Muscle of back (tissue), 13 donors: ENCODE measurements at places on chromosomes 5 and 9. TPM values are rescaled to one million over a fixed set of nuclear protein-coding genes. Genes with fewer than 3 reads are reported as not detected.

CMBL gene
- polyA plus RNA-seq, result 77.8 TPM

PTGDS gene
- 12.8 TPM for polyA plus RNA-seq

CAMK4 gene
- 2.6 TPM for polyA plus RNA-seq

DNA sequence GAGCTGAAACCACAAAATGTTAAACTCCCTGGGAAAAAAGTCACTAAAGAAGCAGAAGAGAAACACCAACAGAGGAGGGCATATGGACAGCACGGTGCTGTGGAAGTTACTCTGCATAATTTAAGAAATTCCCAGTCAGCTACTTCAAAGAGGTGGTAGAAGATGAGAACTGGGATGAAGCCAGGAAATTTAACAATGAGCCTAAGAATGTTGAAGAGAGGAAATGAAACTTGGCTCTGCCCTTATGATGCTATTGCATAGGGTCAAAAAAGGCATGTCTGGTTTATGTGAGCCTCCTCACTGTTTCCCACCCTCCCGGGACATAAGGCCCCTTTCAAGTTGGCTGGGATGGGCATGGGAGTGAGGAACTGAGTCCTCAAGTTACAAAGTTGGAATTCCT lies 25.4 kb upstream of the SNX18 start:
- no peak for DNase-seq

- no peak for DNase-seq
These were observed 18.6 kb downstream of the TDRD7 start for GRCh38 chr9:97430316-97431043.

GRCh38 chr9:132350861-132351315 lies 3.9 kb downstream of the SETX start:
- DNase-seq, result no peak

DNA sequence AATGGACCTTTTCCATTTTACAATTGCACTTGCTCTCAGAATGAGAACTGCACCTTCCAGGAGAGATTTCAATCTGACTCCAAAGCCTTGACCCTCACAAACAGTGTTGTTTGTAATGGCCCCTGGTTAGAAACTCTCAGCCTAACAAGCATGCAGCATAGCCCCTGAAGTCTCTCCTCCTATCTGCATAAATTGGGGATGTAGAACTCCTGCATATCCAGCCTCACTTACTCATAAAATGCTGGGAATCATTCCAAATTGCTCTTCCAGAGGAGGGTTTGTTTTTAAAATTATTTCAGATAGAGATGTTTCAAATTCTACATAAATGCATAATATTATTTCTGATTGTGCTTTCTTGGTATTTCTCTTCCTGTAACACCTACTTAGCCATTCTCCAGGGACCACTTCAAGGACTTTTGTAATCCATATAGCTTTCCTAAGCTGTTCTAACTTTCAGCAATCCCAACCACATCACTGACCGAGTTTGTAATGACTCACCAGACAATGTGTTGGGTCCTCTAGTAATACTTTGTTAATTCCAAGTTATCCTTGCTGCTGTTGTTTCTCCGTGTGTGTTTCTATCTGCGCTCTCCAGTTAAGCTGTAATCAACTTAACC lies 143.8 kb upstream of the CCDC152 start:
- DNase-seq, result no peak

DNA sequence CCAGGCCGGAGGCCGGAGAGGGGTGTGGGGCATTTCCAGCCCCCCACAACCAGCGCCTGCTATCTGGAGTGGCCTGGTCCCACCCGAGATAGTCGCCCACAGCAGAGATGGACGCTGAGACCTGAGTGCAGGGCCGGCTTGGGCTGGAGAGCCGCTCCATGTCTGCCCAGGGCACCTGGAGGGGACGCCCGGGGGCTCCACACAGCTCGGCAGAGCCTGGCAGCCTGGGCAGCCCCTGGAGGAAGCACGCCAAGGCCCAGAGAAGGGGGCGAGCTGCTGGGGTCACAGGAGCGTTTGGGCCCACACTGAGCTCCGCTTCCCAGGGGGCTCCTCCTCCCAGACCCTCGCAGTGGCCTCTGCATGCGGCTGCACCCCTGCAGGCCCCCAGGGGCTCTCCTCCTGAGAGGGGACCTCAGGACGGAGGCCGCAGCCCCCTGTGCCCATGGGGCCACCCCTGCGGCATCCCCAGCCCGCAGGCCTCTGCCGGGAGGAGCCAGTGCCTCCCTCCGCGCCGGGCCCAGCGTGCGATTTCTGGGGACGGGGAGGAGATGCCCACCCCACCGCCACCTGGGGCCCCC lies 42.2 kb upstream of the EGFL7 start:
- no peak for DNase-seq

AP3B1 gene
- 44.0 TPM for polyA plus RNA-seq

DNA sequence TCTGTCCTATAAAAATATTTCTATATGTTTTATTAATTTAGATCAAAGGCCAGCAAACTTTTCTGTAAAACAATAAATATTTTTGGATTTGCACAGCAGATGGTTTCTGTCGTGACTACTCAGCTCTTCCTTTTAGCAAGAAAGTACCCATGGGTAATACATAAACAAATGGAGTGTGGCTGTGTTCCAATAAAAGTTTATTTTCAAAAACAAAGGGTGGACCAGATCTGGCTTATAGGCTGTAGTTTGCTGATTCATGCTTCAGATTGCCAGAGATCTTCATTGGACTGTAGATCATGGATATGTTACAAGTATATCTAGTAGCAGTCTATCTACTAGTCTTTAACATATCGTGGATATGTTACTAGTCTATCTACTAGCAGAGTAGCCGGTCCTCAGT lies 590.5 kb downstream of the CSNK1G3 start:
- peak; percentile 30 for DNase-seq

- no peak for DNase-seq
These were observed 6.2 kb upstream of the ERGIC1 start for GRCh38 chr5:172827841-172828240.

DNA sequence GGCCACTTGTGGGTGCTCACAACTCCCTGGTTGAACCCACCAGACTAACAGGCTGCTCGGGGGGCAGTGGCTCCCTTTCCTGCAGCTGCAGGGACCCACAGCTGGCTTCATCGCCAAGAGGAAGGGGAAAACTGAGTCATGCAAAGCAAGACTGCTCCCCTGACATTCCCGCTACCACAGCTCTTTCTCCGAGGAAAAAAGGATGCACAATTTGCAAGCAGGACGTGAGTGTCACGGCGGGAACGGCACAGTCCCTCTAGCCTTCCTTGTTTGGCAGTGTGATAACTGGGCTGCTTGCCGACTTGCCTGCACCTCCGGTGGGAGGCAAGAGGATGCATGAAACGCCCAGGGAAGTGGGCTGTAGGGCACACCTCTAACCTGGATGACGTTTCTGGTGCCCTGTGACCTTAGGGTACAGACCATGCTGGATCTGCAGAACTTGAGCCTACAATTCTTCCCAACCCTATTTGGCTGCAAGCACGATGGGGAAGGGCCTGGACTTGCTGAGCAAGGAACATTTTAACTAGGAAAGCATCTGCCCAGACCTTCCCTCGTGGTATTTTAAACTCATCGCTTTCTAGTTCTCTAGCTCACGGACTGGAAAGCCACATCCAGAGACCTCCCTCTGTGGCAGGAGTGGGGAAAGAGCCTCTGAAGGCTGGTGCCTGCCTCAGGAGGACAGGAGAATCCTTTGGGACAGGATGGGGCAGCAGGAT lies 7.8 kb downstream of the SH3PXD2B start:
- peak; percentile 70 for DNase-seq

ARHGEF37 gene
- 6.1 TPM for polyA plus RNA-seq

DNA sequence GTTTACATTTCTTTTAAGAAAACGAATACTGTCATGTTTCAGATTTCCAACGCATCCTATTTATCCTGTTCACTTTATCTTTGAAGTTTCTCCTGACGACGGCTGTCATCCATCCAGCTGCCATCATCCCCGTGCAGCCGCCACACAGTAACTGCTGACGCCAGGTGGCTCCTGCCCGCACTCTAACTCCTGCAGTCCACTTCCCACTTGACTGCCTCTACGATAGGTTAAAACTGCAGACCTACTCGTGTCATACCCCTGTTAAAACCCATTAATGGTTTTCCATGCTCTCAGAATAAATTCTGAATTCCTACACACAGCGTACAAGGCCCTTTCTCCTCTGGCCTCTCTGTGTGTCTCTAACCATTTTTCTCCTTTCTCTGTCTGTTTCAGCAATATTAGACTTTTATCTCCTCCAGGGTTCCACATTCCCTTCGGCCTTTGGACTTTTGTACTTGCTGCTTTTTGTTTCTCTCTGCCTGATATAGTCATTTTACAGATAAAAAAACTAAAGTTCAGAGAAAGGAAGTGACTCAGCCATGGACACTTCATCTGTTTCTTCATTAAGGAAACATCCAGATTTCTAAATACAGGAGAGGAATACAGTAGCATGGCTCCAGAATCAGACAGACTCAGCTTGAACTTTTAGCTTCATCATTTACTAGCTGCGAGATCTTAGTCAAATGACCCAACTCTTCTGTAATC lies 84.9 kb downstream of the ADAMTS12 start:
- peak; percentile 39 for DNase-seq

DNA sequence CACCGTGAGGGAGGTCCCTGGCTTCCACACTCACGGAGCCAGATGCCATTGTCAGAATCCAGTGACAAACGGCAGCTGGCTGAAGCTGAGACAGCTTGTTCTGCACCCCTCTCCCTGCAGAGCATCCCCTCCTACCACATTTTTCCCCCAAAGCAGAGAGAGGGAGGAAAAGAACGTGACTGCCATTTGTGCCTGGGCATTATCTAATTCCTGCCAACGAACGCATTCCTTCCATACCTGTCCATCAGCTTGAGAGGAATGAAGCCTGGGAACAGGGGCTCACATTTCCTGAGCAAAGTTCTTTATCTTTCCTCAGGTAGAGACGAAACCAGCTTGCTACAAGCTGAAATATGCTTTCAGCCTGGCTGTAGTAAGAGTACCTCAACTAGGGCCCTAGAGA lies 175.4 kb downstream of the SLIT3 start:
- DNase-seq, result no peak

- DNase-seq, result peak; percentile 96
These were observed 60.6 kb upstream of the ZFR start for GRCh38 chr5:32504989-32505596.
